Progenitor cell of endocrine pancreas (in vitro differentiated cells): ENCODE measurements at places on chromosomes 5 and 9.
A peak's percentile ranks its signal among the peaks of the same experiment; 100 is the strongest.

- no peak for DNase-seq
These were observed 494 bp upstream of the STK32A start for GRCh38 chr5:147234239-147234824.

- DNase-seq = no peak
These were observed 153.7 kb upstream of the GRAMD2B start for GRCh38 chr5:126269511-126269910.

- DNase-seq = no peak
These were observed 40.1 kb upstream of the PLPP6 start for GRCh38 chr9:4622016-4622415.

DNA sequence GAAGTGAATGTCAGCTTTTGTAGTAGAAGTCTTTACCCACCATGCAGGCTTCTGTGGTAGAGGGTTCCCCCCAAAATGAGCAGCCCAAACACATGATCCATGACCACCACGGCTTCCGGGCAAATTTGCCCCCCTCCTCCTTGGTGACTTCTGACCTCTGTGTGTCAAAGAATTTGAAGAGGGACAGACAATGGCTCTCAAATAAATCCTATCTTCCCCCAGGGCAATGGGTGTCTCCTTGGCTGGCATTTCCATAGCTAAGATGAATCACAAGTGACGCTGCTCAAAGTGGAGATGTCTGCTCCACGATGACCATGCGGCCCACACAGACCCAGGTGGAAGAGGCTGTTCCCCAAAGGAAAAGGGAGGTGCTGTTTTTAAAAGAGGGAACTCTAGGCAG is 30.2 kb upstream of the BOD1 start:
- DNase-seq = no peak

DNA sequence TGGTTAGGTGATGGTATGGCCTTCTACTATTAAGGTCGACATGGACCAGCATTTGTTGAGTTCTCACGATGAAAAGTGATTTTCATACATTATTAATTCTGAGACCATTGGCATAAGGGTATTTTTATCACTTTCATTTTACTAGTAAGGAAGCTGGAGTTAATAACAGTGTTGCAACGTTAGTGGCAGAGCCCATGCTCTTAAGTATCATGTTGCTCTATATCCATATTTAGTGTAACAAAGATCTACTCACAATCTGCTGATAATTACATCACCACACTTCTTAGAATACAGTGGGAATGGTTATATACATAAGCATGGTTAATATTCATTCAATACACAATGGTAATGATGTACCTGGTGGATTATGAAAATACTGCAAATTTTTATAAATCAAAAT is 81.9 kb downstream of the PRR16 start:
- no peak for DNase-seq

- DNase-seq = no peak
These were observed 28.5 kb downstream of the DPYSL3 start for GRCh38 chr5:147481376-147481775.

GRCh38 chr9:3433754-3434153 is 92.0 kb downstream of the RFX3 start:
- no peak for DNase-seq

DNA sequence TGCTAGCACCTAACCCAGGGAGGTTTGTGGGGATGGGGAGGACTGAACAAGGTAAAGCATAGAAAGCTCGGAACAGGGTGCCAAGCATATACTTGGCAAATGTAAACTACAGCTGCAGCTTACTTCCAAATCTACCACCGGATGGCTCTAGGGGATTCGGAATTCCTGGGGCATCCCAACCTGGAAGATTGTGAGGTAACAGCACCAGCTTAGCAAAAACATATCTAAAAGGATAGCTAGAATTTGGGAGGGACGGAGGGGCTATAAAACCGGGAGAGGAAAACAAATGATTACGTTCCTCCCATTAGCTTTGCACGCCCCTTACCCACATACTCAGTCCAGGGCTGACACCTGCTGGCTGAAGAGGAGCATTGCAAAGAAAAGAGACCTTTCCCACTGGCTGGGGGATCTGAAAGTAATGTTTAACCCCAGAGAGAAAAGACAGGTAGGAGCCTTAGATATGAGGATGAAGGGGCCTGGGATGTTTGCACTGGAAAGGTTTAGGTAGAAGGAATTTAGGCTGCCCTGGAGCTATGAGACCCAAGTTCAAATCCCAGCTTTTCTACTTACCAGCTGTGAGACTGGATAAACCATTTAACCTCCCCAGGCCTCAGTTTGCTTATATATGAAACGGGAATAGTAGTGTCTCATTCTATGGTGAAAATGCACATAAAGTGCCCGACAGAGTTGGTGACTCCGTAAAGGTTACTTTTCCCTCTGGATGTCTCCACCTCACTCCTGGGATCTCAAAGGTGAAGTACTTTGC is 73.6 kb downstream of the FAM114A2 start:
- DNase-seq = peak; percentile 58

GRCh38 chr5:132501961-132502931 is 11.7 kb upstream of the IRF1 start:
- no peak for DNase-seq

DNA sequence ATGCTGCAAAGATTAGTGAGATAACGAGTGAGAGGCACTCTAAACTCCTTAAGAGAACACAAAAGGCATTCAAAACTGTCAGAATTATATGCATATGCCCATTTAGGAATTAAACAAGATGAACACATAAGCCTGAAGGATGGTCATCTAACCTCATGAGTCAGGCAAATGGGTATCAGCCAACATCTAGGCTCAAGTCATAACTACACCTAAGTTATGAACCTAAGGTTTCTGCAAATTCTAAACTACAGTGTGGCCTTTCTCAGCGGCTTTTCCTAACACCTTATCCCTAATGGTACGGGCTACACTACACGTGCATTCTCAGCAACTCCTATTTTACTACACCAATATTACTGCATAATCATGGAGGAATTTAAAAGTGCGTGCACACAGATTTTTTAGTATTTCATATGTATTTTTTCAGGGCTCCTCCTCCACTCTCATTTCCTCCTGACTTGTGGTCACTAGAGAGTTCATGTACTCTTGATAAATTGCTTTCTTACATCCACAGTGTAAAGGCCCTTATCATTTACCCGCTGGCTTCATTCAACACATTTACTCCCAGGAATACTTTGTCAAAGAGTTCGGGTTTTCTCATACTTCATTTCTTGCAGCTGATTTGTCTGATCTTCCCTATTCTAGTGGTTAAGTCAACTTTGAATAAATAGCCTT is 316.5 kb downstream of the BNC2 start:
- no peak for DNase-seq

GRCh38 chr5:16663840-16664239 is 47.0 kb upstream of the RETREG1 start:
- DNase-seq = no peak

- no peak for DNase-seq
These were observed 89.7 kb downstream of the KCNT1 start for GRCh38 chr9:135791431-135792267.

GRCh38 chr5:173923218-173924095 is 35.3 kb downstream of the CPEB4 start:
- DNase-seq = no peak

DNA sequence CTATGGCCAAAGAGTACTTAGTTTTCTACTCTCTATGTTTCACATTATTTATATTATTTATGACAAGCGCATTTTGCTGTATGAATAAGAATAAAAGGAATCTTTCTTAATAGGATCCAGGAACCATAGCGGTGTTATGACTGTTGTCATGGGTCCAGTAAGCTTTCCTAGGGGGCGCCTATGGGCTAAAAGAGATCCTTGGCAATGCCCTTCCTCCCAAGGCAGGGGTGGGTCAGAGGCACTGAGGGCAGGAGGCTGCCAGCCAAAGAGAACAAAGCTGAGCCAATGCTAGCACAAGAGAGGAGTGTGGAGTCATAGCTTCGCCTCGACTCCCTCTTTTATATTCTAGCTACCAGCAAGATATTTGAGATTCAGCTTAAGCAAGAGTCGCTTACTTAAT is 98.4 kb upstream of the GNAQ start:
- no peak for DNase-seq

GRCh38 chr5:157267761-157268480 is 2.0 kb downstream of the CYFIP2 start:
- DNase-seq = no peak

GRCh38 chr9:126410229-126410628 is 83.6 kb downstream of the MVB12B start:
- DNase-seq = no peak

GRCh38 chr5:96528826-96529474 is 95.9 kb upstream of the PCSK1 start:
- no peak for DNase-seq

GRCh38 chr9:83239747-83240146 is 176.8 kb upstream of the RASEF start:
- no peak for DNase-seq

- DNase-seq = no peak
These were observed 167.7 kb upstream of the DMAC1 start for GRCh38 chr9:7967093-7967827.

GRCh38 chr9:12314589-12314988 is 378.6 kb upstream of the TYRP1 start:
- DNase-seq = no peak

GRCh38 chr9:81673310-81673709 is 16.0 kb downstream of the TLE1 start:
- DNase-seq = no peak

DNA sequence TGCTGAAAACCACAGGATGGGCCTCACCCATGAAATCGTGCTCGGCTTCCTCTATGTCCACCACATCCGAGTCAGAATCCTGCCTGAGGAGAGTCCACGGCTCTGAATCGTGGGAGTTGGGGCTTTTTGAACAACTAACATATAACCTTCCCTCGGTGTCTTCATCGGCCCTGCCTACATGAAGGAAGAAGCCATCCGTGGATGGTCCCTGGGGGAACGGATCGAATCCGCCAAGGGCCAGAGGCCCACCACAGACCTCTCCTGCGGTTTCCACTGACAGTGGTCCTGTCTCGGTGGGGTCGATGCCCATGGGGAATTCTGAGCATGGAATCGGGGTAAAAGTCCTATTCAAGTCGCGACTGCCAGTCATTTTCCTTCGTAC is 85.0 kb downstream of the CAMSAP1 start:
- no peak for DNase-seq

DNA sequence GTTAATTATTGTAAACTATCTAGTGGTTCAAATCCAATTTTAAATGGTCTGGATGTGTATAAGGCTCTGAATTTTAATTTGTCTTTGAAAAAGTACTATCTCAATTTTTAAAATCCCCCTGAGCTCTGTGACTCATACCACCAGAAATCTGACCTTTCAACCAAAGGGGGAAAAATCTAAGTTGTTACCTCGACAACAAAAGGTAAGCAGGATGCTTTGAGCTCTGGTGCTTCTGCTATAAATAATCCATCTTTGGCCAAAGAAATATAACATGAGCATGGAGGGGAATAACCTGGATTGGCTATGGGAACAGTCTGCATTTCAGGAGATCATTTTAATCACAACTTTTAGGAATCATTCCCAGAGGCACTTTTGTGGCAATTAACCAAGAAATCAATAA is 76.3 kb upstream of the PCSK1 start:
- DNase-seq = no peak

- no peak for DNase-seq
These were observed 108.1 kb downstream of the GABBR2 start for GRCh38 chr9:98600631-98601030.

GRCh38 chr5:34998058-34998789 is 49.5 kb downstream of the AGXT2 start:
- DNase-seq = no peak

GRCh38 chr5:172141949-172142319 is 46.1 kb downstream of the STK10 start:
- no peak for DNase-seq

DNA sequence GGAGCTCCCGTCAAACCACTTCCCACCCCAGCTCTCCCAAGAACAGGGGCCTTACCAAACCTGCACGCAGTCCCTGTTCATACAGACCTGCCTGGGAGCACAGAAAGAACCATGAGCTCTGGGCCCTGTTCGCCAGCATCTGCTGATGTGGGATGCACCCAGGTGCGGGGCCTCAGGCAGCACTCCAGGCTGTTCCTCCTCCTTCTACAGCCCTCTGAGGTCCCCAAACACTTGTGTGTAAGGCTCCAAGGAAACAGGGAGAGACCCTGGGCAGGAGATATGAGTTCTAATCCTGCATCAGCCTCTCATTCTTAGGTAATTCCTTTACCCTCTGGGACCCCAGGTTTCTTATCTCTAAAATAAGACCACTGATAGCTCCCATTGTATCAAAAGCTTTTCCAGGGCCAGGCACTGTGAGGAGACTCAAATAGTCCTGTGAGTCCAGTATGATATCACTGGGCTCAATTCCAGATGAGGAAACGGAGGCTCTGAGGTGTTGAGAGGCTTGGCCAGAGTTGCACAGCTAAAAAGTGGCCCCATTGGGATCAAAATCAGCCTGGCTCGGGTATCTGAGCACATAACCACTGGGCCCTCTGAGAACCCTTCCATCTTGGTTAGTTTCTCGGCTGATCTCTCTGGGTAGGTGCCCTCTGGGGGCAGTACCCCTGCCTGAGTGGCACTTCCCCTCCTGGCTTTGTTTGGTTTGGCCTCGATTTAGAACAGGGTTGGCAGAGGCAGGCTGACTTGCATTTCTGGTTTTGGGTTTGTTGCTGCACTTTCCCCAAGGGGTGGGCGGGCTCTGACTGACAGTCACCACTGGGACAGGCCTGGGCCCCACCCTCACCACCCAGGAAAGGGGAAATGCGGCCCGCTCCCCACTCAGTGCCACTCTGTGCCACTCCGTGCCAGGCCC is 116.8 kb downstream of the RGS3 start:
- DNase-seq = no peak

DNA sequence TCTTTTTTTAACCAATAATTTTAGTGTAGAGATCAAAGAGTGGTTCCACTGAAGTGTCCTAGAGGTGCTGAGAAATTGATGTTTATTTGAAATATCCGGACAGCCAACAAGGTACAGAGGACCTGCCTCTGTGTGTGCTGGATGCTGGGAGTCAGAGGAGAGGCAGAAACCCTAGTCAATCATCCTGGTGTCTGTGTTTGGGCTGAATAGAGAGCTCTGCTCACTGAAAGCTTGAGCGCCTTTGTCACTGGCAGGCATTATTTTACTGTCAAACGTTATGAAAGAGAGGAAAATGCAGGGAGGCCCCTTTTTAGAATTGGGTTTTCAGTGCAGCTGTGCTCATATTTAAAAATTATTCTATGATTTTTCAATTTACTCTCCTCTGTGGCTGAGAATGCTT is 480.3 kb upstream of the TYRP1 start:
- DNase-seq = no peak

DNA sequence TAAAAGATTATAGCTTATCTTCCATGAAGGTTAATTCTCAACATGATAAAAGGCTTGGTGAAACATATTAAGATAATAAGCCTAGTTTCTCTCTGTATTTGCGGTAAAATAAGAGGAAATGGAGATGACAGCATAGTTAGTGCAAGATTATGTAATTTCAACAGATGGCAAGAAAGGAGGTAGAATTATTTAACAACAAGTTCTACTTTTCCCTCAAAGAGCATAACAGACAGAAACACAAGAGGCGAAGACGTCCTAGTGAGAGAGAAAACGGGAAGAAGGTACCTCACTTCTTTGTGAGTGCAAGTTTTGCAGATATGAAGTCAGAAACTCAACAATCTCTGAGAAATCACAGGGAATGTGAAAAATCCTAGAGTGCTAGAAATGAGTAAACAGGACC is 144.8 kb upstream of the ADCY2 start:
- no peak for DNase-seq
